ENCODE measurements at places on chromosomes 5 and 9.

GRCh38 chr9:28847331-28847730, 1274.0 kb upstream of the C9orf72 start:
- no peak for DNase-seq
- no peaks in the 10 kb centered on the region for H3K27me3 ChIP-seq
- no peaks in the 10 kb centered on the region for H3K4me1 ChIP-seq
- H3K27ac ChIP-seq: no peak overlapping the region

DNA sequence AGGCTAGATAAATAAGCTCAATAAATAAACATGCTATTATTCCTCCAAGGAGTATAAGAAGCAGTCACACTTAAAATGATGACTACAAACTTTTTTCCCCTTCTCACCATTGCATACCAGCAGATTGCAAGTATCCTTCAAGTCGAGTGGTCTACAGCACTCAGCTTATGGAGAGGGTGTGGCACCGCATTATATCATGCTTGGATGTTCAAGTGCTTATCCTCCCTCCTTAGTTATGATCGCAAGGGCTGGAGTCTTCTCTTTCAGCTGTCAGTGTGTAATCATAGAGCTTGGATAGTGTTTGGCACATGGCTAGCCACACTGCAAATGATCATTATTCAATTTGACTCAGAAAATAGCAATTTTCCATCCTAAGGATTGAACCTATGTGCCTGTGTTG, 124.0 kb downstream of the CARTPT start:
- no peak for DNase-seq
- no peaks in the 10 kb centered on the region for H3K27me3 ChIP-seq
- no peak overlapping the region for H3K27ac ChIP-seq
- H3K4me1 ChIP-seq: no peaks in the 10 kb centered on the region
- no peaks in the 10 kb centered on the region for H3K36me3 ChIP-seq

GRCh38 chr9:81384911-81385310, 304.4 kb downstream of the TLE1 start:
- H3K4me1 ChIP-seq: no peaks in the 10 kb centered on the region
- no peaks in the 10 kb centered on the region for H3K36me3 ChIP-seq
- H3K27ac ChIP-seq: no peak overlapping the region
- no peak for DNase-seq

DNA sequence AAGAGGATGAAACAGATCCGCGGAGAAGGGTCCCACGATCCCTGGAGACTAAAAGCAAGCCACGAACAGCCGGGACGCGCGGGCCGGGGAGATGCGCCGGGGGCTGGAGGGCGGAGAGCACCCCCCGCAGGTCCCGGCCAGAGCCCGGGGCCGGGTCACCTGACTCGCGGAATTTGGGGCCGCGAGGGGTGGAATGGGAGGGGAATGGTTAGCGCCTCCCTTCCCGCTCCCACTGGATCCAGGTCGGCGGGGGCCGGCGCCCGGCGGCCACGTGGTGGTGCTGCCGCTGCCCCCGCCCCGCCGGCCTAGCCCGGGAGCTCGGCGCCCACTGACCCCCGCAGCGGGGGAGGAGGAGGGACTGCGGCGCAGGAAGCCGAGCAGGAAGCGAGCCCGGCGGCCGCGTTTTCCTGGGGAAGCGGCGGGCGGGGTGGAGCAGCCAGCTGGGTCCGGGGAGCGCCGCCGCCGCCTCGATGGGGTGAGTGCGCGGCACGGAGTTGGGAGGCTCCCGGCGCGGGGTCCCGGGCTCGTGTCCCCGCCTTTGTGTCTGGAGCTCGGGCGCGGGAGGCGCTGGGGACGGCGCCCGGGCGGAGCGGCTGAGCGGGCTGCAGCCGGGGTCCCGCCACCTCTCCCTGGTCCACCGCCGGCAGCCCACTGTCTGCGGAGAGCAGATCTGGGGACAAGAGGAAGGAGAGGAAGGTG, at the start of gene RAI14:
Gene RAI14, plus strand, starts transcription at position 328 of the 699 bp plus-strand sequence. CDS start 30,592 bp downstream, outside the sequence.
- H3K36me3 ChIP-seq: no peaks in the 10 kb centered on the region
- no peak for DNase-seq
- peak within 1 kb of the TSS; percentile 95 for H3K27ac ChIP-seq
- peaks cover 7% of the 10 kb centered on the region for H3K27me3 ChIP-seq
- peaks cover 34% of the 10 kb centered on the region for H3K4me1 ChIP-seq

- H3K4me3 ChIP-seq: no peak overlapping the region
- no peaks in the 10 kb centered on the region for H3K27me3 ChIP-seq
- no peaks in the 10 kb centered on the region for H3K36me3 ChIP-seq
- H3K27ac ChIP-seq: no peak overlapping the region
- no peak for DNase-seq
These were observed 181.7 kb upstream of the S1PR3 start for GRCh38 chr9:88809355-88810161.

Measured in esophagus squamous epithelium (tissue), 5 donors.